AG04450 (cell line): ENCODE measurements at places on chromosomes 1 and 21. TPM values are rescaled to one million over a fixed set of nuclear protein-coding genes. Genes with fewer than 3 reads are reported as not detected.
A peak's percentile ranks its signal among the peaks of the same experiment; 100 is the strongest.

GRCh38 chr1:175808999-175809398 lies 65.6 kb upstream of the TNR start:
- no peak for DNase-seq

AMY1A gene
- not detected in 2 replicates for polyA plus RNA-seq

WNT2B gene
- polyA plus RNA-seq: 2.7 and 2.8 TPM in 2 replicates

DNA sequence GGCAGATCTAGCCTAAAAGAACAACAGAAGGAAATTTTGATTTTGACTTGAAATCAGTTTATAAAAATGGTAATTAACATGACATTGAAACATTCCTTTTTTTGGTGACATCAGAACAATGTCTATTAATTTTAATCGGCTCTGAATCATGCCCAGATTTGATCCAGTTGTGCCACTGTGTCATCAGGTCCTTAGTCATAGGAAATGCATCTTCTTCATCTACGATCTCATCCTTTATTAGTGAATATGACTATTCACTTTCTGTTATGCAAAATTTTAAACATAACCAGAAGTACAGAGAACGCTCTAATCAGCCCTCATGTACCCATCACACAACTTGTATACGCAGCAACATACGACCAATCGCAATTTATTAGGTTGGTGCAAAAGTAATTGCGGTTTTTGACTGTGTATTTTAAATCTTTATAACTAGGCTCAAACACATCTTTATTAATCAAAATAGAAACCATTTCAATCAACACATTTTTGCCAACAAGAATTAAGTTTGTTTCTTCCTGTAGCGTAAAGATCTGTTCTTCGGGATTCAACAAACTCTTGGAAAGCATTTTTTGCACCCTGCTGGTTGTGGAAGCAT lies 40.3 kb upstream of the TLR5 start:
- DNase-seq: no peak

- no peak for DNase-seq
Observed at GRCh38 chr1:156114919-156115513, 505 bp downstream of the LMNA start.

GRCh38 chr1:67171978-67172377 lies 5.7 kb downstream of the IL23R start:
- no peak for DNase-seq

- DNase-seq: no peak
Observed at GRCh38 chr1:218049641-218050040, 235.5 kb upstream of the RRP15 start.

DNA sequence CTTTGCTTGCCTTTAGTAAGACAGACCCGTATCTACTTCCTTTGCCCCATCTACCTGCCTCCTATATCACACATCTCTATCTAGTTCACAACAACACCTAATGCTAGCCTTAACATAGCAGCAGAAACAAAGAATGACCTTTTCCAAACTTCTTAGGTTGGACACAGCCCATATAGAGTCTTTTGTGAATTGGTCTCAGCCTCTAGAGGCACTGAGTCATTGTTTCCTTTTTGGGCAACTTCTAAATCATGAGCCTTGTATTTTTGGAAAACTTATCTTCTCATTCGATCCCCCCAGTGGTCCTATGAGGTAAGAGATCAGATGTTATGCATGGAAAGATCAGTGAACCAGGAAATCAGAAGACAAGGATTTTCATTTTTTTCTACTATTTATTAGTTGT lies 679.4 kb upstream of the USP24 start:
- no peak for DNase-seq

DNA sequence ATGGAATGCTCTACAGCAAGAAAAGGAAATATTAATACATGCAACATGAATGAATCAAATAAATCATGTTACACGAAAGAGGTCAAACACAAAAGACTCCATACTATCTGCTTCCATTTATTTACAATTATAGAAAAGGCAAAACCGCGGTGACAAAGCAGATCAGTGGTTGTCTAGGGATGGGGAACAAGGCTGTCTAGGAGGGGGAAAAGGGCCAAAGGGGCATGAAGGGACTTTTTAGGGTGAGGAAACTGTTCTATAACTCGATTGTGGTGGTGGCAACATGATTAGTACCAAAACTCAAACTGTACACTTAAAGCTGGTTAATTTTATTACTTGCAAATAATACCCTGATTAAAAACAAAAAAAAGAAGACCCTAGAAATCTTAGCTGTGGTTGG lies 20.6 kb downstream of the CAPZB start:
- no peak for DNase-seq

DNA sequence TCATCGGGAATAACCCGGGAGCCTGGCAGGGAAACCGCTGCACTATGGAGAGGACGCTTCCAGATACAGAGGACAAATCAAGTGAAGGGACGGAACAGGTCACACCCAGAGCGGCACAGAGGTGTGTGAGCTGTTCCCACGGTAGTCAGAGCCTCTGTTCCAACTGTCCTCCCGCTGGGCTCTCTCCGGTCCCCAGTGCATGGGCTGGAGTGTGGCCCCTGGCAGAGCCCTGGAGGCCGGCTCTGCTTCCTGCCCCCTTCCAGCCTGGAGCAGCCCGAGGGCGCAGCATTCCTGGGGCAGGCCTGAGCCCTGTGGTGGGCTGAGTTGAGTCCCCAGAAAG lies 11.9 kb upstream of the ZBTB21 start:
- DNase-seq: no peak

ZNF672 gene
- 9.1 and 10.9 TPM in 2 replicates for polyA plus RNA-seq

- no peak for DNase-seq
Observed at GRCh38 chr1:82299056-82299455, 498.3 kb downstream of the ADGRL2 start.

DNA sequence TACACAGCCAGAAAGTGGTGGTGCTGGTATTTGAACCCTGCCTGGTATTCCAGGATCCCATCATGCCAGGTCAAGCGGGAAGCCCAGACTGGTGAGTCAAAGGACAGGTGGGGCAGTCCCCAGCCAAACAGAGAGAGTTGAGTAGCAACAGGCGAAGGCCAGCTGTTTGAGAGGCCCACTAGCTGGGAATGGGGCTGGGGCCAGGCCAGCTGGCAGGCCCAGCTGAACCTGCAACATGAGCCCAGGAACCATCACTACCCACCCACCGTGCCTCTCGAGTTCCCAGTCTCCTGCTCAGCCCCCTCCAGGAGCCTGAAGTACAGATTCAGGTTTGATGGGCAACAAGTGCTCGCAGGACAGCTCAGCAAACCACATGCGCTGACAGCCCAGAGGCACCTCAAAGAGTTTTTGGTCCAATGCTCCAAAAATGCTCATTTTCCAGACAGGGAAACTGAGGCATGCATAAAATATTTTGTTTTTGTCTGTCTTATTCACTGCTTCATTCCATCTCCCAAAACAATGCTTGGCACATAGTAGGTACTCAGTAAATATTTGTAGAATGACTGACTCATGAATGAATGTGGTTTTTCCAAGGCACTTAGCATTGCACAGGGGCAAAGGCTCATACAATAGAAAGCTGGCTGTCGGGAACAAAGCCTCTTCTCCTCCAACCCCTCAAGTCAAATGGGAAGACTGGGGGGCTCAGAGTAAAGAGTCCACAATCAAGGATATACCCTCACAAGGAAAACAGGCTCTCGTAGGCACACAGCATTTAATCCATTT lies 42.5 kb upstream of the CLIC4 start:
- no peak for DNase-seq

NTRK1 gene
- not detected in 2 replicates for polyA plus RNA-seq

DNA sequence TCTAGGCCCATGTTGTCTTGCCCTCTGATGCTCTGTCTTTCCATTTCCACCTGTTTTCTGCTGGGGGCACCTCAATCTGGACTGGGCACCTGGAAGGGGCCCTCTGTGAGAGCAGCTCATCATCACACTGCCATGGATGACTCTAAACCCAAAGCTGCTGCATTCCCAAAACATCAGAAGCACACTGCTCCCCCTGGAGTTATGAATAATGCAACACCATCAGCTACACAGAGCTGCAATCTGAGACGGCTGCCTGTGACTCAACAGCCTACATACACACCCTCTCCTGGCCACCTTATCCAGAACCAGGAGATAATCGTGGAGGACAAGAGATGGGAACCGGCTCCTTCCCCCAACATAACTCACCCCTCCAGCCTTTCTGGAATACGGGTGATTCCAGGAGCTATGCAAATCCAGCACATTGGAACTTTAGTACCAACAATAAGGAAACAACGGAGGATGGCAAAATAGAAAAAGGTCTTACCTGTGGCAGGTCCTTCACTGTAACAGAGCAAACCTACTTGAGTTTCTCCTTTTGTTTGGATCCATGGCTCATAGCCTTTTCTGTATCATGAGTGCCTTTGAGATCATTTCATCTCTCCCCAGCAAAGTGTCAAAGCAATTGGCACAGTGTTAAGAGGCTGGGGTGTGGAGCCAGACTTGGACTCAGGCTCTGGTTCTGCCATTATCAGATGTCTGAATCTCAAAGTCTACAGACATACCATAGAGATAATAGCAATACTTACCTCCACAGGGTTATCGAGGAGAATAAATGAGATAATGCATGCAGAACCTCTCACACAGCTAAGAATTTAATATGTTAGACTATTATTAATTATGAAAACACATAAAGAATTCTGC lies 29.3 kb downstream of the AK2 start:
- DNase-seq: peak; percentile 79

DNA sequence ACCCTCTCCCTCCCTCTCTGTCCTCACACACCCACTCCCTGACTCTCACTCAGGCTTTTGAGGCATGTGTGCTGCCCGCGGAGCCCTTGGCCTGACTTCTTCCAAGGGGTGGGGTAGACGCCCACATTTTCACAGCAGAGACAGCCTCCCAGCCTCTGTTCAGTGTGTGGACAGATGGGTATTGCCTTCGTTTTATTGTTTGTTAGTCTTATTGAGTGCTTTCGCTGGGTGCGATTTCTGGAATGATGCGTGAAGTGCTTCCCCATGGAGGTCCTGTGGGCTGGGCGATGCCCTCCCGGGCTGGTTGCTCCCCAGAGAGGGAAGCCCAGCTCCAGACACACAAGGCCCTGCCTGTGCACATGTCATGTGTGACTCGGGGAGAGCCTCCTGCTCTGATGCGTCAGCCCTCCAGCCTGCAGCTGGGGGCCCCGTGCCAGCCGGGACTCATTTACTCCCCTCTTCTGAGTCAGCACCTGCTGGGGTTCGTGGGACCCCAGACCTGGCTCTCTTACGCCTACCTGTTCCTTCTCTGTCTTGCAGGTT lies 14.7 kb downstream of the PDXK start:
- no peak for DNase-seq

C1orf167 gene
- 0.11 and 0.32 TPM in 2 replicates for polyA plus RNA-seq

NECTIN4 gene
- 0.02 and 0.16 TPM in 2 replicates for polyA plus RNA-seq

DNA sequence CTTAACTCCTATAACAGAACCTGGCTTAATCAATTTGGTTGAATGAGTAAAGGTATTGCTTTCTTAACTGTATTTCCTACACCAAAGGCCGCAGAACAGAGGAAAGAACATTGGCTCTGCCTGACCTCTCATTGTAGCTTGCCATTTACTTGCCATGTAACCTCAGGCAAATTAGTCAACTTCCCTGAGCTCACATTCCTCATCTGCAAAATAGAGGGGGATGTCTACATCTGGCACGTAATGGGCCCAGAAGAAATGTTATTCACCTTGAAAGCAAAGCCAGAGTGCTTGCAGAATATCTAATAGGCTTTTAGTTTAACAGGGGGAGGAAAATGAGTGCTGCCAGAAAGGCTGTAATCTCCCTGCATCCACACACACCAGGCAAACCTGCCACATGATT lies 44.3 kb downstream of the LAMC2 start:
- DNase-seq: no peak

- no peak for DNase-seq
Observed at GRCh38 chr21:32381571-32381970, 11.2 kb downstream of the URB1 start.

- DNase-seq: no peak
Observed at GRCh38 chr1:182210417-182210816, 148.9 kb upstream of the ZNF648 start.

DNA sequence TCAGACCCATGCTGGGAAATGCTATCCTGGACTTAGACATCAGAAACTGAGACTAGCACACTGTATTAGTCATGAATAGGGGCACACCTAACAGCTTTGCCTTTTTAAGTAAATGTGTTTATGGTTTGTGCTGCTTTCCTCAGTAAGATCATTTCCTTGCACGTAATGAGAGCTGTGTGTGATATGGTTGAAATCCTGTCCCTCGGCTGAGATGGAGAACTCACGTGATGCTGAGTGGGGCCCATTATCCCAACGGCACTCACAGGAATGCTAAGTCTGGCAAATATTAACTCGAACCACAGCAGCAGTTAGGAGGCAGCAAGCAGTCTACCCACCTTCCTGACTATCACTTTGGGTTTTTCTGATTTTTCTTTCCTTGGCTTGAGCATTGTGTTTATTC lies 38.2 kb downstream of the BCL9 start:
- peak; percentile 27 for DNase-seq

COL6A2 gene
- polyA plus RNA-seq: 454 and 676 TPM in 2 replicates

KRTAP12-2 gene
- not detected in 2 replicates for polyA plus RNA-seq

ARHGAP30 gene
- polyA plus RNA-seq: not detected in 2 replicates

GRCh38 chr21:36113647-36114428 lies 21.0 kb upstream of the CBR3 start:
- DNase-seq: no peak

GRCh38 chr1:244796719-244797406 lies 38.6 kb upstream of the COX20 start:
- peak; percentile 44 for DNase-seq

TNNI3K gene
- polyA plus RNA-seq: 0.89 and 1.1 TPM in 2 replicates

HSD3B2 gene
- not detected in 2 replicates for polyA plus RNA-seq

GRCh38 chr1:162943622-162944021 lies 82.6 kb upstream of the CCDC190 start:
- no peak for DNase-seq

ASCL5 gene
- polyA plus RNA-seq: not detected in 2 replicates
